ENCODE measurements at places on chromosomes 7 and 10.

GRCh38 chr10:34147641-34148304 lies 667.3 kb downstream of the PARD3 start:
- no peak for DNase-seq

- no peak for DNase-seq
Observed at GRCh38 chr7:51275532-51275931, 41.1 kb downstream of the COBL start.

DNA sequence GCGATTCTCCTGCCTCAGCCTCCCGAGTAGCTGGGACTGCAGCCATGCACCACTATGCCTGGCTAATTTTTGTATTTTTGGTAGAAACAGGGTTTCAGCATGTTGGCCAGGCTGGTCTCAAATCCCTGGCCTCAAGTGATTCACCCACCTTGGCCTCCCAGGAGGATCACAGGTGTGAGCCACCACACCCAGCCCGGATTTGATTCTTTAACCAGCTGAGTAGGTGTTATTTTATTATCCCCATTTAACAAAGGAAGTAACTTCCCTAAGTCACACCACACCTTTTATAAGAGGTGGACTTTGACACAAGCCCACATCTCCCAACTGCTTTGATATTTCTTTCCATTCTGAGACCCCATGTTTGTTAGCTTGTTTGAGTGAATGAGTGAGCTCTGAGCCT lies 25.0 kb downstream of the SLC25A28 start:
- no peak for DNase-seq

- DNase-seq = no peak
Observed at GRCh38 chr10:24118246-24118645, 90.7 kb upstream of the KIAA1217 start.

DNA sequence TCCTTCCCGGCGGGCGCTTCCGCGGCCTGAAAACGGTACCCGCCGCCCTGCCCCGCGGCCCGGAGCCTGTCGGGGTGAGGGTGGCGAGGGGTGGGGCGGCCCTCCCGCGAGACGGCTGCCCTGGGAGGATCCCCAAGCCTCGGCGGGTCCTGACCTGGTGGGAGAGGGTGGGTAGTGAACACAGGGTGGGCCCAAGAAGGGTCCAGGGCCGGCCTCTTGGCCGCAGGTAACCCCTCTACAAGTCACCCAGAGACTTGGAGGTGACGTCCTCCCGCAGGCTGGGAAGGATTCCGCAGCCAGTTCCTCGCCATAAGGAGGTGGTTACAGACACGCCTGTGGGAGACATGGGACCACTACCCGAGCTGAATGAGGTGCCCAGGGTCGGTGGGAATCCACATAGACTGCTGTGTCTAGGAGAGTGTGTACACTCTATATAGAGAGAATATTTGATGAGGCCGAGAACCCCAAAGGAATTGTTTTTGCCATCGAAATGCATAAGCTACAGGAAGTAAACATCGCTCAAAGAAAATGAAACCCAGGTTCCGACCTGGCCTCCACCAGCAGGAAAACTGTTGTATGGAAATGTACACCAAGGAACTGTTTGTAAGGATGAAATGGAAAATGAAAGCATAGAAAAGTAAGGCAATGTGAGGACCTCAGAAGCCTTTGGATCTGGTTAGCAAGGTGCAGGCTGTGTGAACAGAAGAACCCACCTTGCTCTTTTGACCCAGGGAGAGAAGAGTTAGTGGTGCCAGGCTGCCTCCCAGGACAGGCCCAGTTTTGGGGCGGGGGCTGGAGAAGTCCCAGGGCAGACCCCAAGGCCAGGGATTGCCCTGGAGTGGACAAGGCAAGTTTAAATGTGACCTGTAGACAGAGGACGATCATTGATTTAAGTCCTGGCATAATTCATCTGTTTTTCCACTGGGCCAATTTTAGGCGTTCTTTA lies 659 bp downstream of the OPTN start:
- DNase-seq = no peak

GRCh38 chr10:100654782-100655325 lies 90.5 kb upstream of the PAX2 start:
- no peak for DNase-seq

DNA sequence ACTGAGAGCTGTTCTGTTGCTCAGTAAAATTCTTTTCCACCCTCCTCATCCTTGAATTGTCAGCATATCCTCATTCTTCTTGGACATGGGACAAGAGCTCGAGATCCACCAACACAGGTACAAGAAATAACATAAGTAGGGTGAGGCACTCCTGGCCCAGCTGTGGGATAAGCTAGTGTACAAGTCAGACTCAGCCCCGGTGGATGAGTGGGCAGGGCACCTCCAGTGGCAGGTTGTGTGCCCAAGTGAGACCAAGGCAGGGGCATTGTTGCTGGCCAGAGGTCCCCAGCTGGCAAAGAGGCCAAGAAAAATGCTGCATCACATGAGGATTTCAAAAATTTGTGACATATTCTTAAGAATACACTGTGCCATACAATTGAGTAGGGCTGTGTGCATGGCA lies 402.0 kb upstream of the ZWINT start:
- DNase-seq = no peak

DNA sequence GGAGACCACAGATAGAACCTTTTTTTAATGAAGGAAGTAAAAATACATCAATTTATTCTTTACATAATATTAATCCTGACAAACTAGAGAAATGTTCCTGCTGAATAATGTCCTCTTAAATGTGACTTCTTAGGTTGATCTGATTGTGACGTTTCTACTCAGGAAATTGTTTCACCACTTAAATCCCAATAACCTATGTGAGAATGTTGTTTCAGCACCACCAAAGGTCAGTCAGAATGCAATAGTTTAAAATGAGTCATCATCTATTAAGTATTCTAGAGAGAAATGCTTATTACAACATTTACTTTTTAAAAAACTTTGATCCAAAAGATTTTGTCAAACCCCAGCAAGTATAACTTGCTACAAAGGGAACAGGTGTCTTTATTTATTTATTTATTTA lies 155.4 kb upstream of the CACNA2D1 start:
- no peak for DNase-seq

GRCh38 chr7:139084709-139085108 lies 24.8 kb downstream of the ZC3HAV1 start:
- DNase-seq = no peak

- no peak for DNase-seq
Observed at GRCh38 chr7:44615793-44616192, 9.4 kb downstream of the OGDH start.

DNA sequence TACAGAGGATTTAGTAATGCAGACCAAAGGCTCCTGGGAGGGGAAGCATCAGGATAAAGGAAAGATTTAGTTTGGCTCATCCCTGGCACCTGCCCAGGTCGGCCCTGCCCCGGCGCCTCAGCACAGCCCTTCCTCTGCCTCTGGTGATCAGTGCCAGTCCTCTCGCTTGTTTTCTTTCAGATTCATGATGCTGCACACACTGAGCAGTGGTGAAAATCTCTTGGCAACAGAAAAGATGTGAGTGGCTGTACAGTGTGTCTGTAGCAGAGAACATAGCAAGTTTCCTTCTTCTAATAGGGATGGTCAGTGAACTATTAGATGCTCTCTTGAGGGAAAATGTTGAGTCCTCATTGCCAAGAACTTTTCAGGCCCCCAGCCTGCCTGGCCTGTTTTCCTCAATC lies 994.1 kb downstream of the KCNMA1 start:
- no peak for DNase-seq

Data from stimulated activated CD8-positive, alpha-beta memory T cell treated with anti-CD3 and anti-CD28 coated beads, Interleukin-15, amount 100 ng/mL, for 4 hours (primary cell).